ENCODE measurements at places on chromosomes 6 and 20. TPM values are rescaled to one million over a fixed set of nuclear protein-coding genes. Genes with fewer than 3 reads are reported as not detected.
A peak's percentile ranks its signal among the peaks of the same experiment; 100 is the strongest.

DNA sequence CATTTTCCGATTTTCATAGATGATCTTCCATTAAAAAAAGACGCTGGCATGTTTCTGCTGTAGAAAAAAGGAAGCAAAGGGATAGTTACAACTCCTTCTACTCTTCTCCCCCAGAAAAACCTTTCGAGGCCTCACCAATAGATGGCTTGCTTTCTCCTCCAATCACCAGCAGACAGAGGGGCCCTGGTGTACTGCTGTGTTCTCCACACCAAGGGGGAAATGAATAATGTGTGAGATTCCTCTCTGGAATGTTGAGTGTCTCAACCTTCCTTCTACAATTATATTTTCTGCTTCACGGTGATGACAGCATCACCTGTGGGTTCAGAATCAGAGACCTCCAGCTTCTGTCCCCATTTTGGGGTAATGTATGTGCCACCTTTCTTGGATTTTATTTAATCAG is 185.7 kb upstream of the FLRT3 start:
- no peak for DNase-seq

EYS gene
- polyA plus RNA-seq: 0.05 TPM

FOXA2 gene
- not detected for polyA plus RNA-seq

GRCh38 chr6:135950669-135951068 is 99.2 kb downstream of the PDE7B start:
- DNase-seq: no peak

ACTL10 gene
- polyA plus RNA-seq: 0.25 TPM

TGM2 gene
- 676 TPM for polyA plus RNA-seq

OVOL2 gene
- polyA plus RNA-seq: not detected

DNA sequence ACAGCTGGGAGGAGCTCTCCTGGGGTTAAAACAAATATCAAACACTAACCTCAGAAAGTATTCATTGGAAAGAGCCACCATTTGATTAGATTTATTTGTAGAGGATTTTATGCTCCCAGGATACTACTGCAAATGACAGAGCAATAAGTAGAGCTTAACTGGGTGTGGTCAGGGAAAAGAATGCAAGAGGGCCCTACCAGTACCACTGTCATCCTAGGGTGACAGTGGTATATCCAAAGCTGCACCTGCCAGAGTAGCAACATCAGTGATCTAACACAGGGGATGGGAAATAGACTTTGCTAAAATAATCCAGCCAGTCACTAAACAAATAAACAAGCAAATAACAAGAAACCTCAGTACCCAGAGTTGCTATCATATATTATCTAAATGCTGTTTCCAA is 29.7 kb downstream of the ERGIC3 start:
- DNase-seq: no peak

DNA sequence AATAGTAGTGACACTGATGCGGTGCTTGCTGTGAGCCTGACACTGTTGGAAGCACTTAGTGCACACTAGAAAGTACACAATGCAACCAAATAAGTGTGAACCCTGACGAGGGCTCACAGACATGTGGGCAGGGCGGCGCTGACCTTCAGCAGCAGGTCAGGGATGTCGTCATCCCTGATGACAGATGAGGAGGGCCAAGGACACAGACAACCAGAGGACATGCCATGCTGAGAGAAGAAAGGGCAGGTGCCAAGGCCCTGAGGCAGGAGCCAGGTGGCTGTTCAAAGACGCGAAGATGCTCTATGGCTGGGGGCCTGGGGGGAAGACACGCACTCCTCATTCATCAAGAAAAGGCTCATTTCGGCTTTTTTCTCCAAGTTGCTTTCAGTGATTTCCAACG is 176.4 kb upstream of the CST7 start:
- DNase-seq: no peak

GRCh38 chr20:1563598-1563997 is 6.1 kb upstream of the SIRPD start:
- no peak for DNase-seq

DNA sequence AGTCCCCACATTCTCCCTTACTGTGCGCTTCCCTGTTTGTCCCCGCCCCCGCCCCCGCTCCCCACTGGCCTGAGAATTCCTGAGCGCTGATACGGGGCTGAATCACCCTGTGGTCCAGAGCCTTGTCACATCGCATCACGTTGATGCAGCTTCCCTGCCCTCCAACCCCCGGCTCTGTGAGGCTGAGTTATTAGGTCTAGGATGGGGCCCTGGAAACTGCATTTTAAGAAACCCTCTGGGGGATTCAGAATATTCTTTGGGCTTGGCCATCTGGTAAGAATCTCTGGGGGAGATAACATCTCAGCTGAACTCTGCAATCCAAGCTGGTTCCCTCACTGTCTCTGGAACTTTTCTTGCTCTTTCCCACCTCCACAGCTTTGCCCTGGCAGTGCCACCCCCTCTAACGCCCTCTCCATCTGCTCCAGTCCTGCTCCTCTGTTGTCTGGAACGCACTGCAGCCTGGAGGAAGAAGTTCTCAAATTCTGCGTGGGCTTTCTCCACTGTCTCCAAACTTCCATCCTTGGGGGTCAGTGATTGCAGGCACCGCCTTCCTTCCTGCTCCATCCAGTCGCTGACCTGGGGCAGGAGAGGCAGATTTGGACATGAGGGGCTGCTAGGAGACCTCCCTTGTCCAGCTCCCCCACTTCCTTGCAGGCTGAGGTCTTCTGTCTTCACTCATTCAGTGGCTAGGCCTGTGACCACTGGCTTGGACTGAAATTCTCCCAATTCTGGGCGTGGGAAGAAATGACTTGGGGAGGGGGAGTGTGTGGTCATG is 42.6 kb downstream of the KIAA1755 start:
- DNase-seq: peak; percentile 63

GRCh38 chr6:9422138-9422537 is 986.8 kb upstream of the SLC35B3 start:
- no peak for DNase-seq

DNA sequence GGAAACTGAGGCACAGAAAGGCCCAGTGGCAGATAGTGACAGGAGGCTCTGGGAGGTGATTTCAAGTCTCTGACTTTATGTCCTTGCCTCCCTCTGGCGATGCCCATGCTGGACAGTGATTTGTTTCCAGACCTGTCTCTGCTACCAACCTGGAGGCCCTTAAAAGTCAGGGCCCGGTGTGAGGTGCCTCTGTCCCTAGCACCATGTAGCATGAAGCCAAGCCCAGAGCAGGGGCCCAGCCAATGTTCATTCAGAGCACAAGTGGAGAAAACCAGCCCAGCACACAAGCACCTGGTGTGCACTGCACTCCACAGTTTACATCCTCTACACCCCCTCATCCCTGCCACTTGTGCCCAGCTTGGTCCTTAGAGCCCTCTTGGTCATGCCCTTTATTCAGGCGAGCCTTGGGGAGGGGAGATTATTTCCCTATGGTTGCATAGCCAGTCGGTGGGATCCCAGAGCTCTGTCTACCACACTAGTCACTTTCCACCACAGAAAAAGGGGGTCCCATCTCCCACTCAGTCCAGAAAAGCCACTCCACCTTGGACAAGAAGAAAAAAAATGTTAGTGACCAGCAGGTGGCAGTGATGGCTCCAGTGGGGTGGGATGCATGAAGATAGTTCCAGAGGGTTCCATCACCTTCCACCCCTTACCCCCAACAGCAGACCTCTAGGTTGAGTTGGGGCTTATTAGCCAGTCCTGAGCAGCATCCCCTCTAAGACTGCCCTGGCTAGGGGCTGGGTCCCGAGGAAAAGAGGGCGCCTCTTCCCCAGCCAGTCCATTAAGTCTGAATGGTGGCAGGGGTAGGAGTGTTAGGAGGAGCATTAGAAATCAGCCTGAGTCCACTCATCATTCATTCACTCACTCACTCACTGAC is 30.9 kb downstream of the KIAA1755 start:
- DNase-seq: peak; percentile 70

DNA sequence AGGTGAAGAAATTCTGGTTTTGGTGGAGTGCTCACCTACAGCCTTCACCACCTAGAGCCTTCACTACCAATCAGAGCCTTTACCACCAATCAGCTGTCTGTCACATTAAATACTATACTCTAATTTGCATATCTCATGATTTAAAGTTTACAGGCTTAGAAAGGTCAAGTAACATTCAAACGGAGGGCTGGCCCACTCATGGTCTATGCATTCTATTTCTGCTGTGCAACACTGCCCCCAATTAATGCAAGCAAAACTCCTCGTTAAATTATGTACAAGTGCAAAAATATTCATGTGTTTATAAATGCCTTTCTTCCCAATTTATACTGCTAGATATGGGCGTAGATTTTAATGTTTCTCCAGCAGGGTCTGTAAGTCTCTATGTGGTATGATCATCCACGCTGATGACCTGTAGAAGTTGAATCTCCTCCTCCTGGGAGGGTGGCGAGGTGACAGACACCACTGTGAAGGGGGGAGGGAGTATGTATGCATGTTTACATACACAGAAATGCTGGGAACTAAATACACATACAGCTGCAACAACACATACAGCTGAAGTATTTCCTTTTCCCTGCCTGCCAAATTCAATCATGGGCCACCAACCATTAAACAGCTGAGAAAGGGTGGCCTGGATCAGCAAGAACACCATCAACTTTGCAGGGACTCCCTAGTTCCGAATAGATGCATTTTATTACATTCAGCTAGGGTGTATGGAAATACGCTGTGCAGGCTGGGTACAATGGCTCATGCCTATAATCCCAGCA is 13.1 kb downstream of the RRAGD start:
- DNase-seq: no peak

DNA sequence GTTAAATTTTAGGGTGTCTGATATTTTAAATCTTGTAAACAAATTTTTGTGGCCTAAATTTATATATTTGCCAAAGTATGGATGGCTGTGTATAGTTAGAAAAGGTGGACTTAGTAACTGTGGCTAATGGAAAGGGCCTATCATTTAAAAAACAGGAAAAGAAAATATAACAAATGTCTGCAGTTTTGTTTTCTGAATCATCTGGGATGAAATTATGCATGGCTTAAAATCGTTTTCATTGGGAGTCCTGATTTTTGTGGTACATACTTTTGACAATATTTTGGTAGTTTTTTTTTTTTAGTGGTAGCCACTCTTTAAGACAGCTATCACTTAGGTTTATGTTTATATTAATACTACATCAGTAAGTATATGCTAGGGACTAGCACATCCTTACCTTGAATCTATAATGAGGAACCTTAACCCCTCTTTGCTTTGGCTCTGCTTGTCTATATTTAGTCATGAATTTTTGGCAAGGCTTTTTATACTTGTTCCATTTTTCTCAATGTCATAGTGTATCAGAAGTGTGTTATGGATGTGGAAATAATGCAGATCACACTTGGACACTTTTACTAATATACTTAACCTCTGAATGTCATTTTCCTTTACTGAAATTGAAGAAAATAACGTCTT is 5.6 kb downstream of the ARID1B start:
- no peak for DNase-seq

GRCh38 chr6:17484201-17484849 is 90.9 kb downstream of the CAP2 start:
- no peak for DNase-seq
